ENCODE measurements at places on chromosomes 3 and 15.

DNA sequence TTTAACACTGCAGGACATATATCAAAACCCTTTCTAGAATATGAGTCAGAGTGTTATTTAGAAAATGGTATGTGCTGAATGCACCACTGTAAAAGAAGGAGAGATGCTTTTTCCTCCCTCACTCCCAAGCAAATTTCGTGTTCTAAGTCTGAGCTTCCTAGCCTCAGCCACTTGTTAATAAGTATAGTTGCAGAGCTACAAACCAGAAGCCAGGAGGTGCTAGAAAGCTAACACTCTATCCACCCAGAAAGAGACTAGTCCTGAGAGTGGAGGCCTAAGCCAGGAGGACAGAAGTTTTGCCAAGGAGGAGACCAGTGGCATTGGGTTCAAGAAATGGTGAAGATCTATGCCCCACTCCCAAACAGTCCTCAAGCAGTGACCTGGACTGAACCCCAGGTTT, 40.5 kb upstream of the GYG1 start:
- no peak for DNase-seq

GRCh38 chr15:62570405-62570783, 405.3 kb upstream of the C2CD4B start:
- DNase-seq: no peak

DNA sequence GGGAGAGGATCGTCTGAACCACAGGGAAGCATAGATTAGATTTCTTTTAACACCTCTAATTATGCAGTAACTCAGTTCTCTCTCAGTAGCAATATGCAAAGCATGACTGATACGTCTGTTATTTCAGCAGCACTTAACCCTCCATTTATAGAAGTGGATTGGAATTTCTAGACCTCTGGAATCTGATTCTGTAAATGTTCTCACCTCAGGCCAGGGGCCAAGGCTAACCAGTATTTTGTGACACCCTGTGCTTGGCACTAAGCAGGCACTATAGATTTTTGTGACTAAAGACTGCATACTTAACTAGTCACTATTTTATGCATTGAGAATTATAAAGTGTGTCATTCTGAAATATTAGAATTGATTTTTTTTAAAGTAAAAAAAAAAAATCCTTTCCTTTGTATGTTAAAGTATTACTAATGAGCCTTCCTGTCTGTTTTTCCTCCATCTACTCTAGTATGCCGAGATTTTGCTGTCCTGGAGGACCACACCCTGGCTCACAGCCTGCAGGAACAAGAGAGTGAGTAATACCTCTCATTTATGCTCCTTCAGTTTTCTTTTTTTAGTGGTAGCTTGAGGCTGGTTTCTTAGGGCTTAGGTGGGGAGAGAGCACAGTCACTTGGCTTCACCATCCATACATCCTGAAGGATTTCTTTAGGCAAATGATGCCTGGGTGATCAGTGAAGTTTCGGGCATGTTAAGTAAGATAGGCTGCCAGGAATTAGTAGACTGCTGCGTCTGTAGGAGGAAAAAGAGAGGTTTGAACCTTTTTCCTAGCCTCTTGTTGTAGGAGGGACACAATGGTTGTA, 26.5 kb upstream of the UTS2B start:
- DNase-seq: no peak

GRCh38 chr15:40091861-40092255, 16.8 kb downstream of the BMF start:
- no peak for DNase-seq

Data from central memory CD8-positive, alpha-beta T cell (primary cell).